ENCODE measurements at places on chromosomes 12 and 14. TPM values are rescaled to one million over a fixed set of nuclear protein-coding genes. Genes with fewer than 3 reads are reported as not detected.

The RNF212B gene
- 1.2 TPM for total RNA-seq

The GPR162 gene
- 8.8 TPM for total RNA-seq

The TSPAN31 gene
- total RNA-seq, result 15.2 TPM

The NGB gene
- total RNA-seq, result 0.55 TPM

The LRRC10 gene
- total RNA-seq, result not detected

Measured in H1 (cell line).